ENCODE measurements at places on chromosomes 13 and 19. TPM values are rescaled to one million over a fixed set of nuclear protein-coding genes. Genes with fewer than 3 reads are reported as not detected.

GRCh38 chr13:113845723-113846635 is 17.9 kb downstream of the GAS6 start:
- no peak overlapping the region for H3K27ac ChIP-seq
- peak; percentile 45 for DNase-seq
- no peak overlapping the region for H3K4me3 ChIP-seq
- H3K36me3 ChIP-seq = peaks cover 6% of the 10 kb centered on the region
- H3K4me1 ChIP-seq = peaks cover 8% of the 10 kb centered on the region

GRCh38 chr19:33669376-33669775 is 47.6 kb downstream of the CHST8 start:
- no peaks in the 10 kb centered on the region for H3K36me3 ChIP-seq
- H3K4me1 ChIP-seq = no peaks in the 10 kb centered on the region
- no peaks in the 10 kb centered on the region for H3K27me3 ChIP-seq
- H3K4me3 ChIP-seq = no peak overlapping the region

DNA sequence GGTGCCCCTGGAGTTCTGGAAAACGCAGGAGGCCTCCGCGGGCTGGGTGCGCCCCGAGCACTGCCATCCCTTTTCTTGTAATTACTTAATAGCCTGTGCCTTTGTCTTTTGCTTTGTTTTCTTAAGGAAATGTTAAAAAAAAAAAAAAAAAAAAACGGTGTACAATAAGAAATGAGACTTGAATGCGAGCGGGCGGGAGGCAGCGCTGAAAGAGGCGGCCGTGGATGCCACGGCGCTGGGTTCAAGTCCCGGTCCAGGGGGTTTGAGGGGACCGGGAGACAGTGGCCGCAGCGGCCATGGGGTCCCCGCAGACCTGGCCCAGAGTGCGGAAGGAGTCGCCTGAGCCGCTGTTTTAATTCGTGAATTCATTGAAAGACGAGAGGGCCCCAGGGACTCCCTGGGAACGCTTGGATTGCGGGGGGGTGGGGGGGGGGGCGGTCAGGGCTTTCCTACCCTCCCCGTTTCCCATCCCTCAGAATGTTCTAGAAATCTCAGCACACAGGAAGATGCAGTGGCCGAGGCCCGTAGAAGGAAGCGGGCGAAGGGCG is 349.2 kb upstream of the ARGLU1 start:
- no peaks in the 10 kb centered on the region for H3K27me3 ChIP-seq
- H3K27ac ChIP-seq = peak overlapping the region; percentile 87
- H3K4me3 ChIP-seq = no peak overlapping the region
- DNase-seq = peak; percentile 68
- H3K36me3 ChIP-seq = no peaks in the 10 kb centered on the region
- H3K4me1 ChIP-seq = no peaks in the 10 kb centered on the region

DNA sequence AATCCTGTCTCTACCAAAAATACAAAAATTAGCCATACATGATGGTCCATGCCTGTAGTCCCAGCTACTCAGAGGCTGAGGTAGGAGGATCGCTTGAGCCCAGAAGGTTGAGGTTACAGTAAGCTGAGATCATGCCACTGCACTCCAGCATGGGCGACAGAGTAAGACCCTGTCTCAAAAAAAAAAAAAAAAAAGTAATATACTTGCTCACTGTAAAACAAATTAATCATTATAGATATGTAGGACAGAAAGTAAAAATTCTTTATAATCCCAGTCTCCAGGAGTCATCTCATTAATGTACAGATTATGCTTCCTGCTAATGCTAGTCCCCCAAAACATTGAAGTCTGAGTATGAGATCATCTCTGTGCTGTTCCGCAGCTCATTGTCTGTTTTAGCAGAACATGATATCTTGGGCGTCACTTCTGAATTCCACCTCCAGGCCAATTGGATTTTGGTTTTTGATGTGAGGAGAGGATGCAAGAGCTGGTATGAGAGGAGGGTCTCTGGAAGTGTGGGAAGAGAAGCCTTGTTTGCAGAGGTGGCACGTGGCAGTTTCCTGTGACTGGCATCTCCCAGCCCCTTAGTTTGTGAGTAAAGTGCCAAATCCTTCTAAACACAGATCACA is 75.4 kb upstream of the NPAS1 start:
- peaks cover 3% of the 10 kb centered on the region for H3K36me3 ChIP-seq
- H3K4me3 ChIP-seq = peak overlapping the region; percentile 13
- peaks cover 53% of the 10 kb centered on the region for H3K4me1 ChIP-seq
- H3K27ac ChIP-seq = peak overlapping the region; percentile 47

The ZNF540 gene
- polyA plus RNA-seq = 5.4 TPM

The CCNE1 gene
- 1.3 TPM for polyA plus RNA-seq

The OR1I1 gene
- not detected for polyA plus RNA-seq

The OPA3 gene
- 8.1 TPM for polyA plus RNA-seq
